Stimulated activated CD4-positive, alpha-beta T cell treated with anti-CD3 and anti-CD28 coated beads, Interleukin-12 subunit alpha, Interleukin-12 subunit beta, amount 100 ng/mL, for 24 hours (primary cell): ENCODE measurements at places on chromosomes 1 and 21.

GRCh38 chr1:202038688-202039346 is 28.4 kb downstream of the ELF3 start:
- DNase-seq, result no peak

- DNase-seq, result no peak
Measured at GRCh38 chr1:152759453-152760173, 1.8 kb downstream of the KPRP start.

- no peak for DNase-seq
Measured at GRCh38 chr1:244735404-244735803, 82.5 kb downstream of the DESI2 start.

- no peak for DNase-seq
Measured at GRCh38 chr1:47452426-47452825, 14.6 kb downstream of the FOXD2 start.
